ENCODE measurements at places on chromosomes 3 and 15.

- no peak for DNase-seq
Measured at GRCh38 chr15:70672081-70672480, 91.3 kb downstream of the UACA start.

DNA sequence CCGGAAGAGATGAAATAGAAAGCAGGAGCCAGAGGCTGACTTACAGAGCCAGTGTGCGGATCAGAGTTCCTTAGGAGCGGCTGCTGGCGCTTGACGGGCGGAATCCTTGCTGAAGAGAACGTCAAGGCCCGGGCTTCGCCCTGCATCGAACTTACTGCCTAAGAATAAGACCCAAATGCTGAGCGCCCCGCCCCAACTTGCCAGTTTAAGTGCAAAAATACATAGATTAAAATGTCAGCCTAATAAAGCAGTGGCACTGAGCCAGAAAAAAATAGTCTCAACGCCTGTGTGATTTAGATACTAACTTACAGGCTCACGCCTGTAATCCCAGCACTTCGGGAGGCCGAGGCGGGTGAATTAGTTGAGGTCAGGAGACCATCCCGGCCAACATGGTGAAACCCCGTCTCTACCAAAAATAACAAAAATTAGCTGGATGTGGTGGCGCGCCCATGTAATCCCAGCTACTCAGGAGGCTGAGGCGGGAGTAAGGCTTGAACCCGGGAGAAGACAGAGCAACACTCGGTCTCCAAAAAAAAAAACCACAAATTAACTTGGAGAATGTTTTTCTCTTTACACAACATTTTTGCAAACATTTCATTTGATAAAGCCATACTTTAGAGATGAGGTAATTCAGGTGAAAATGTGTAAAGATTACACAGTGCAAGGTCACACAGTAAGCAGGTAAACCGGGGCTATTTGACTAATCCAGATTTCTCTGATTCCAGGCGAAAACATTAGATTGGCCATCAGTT is 1.2 kb upstream of the UBP1 start:
- DNase-seq, result peak; percentile 93

- no peak for DNase-seq
Measured at GRCh38 chr3:155385896-155386625, 92.6 kb upstream of the STRIT1 start.

DNA sequence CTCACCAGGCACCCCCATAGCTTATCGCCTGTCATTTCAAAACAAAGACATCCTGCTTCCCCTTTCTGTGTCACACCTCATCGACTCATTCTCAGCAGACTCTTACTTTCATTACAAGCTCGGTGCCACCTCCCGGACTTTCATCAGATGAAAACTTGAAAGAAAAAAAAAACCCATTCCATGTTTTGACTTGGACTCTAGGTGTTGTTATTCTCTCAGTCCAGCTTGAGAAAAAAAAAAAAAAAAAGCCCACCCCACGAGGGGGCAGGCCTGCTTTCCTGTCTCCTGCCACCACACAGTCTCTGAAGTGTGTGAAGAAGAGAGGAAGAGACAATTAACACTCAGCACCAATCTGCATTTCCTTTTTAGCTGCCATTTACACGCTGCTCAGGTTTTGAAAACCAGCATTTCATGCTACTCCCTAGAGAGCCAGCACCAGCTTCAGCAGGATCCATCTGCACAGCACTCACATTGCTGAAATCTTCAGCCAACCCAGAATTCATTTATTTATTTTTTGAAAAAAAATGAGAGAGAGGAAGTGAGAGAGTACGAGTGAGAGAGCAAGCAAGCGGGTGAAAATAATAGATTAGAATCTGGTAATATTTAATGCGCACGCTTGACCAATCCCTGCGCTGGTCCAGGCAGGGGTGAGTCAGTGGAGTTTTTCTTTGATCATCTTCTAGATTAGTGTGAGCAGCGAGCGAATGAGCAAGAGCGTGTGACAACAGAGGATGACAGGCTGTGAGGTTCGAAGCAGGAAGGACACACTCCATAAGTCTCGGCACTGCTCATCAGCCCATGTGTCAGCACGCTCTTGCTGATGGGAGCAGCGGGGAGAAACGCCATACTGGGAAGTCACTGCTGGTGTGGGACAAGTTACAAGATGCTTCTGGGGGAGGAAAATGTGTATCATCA is 23.5 kb downstream of the ZNF80 start:
- DNase-seq, result no peak

DNA sequence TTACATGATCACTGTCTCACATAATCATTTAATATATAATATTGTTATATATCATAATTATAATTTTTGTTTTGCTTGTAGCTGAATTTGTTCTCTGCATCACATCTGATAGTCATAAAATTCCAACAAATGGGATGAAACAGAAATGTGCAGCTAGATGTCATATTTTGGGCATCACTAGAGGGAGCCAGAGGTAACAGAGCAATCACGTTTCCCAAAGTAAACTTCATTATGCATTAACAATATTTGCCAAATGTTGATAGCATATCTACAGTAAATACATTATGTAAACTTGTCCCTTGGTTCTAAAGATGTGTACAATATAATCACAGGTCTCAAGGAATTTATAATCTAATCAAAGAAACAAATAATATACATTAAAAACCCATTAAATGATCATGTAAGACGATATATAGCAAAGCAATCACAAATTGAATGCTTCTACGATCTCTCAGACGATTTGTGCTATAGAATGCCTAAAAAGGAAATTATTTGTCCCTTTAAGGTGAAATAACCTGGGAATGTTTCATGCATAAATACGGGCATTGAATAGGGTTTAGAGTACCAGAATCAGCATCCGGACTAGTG is 234.2 kb upstream of the MCTP2 start:
- no peak for DNase-seq

DNA sequence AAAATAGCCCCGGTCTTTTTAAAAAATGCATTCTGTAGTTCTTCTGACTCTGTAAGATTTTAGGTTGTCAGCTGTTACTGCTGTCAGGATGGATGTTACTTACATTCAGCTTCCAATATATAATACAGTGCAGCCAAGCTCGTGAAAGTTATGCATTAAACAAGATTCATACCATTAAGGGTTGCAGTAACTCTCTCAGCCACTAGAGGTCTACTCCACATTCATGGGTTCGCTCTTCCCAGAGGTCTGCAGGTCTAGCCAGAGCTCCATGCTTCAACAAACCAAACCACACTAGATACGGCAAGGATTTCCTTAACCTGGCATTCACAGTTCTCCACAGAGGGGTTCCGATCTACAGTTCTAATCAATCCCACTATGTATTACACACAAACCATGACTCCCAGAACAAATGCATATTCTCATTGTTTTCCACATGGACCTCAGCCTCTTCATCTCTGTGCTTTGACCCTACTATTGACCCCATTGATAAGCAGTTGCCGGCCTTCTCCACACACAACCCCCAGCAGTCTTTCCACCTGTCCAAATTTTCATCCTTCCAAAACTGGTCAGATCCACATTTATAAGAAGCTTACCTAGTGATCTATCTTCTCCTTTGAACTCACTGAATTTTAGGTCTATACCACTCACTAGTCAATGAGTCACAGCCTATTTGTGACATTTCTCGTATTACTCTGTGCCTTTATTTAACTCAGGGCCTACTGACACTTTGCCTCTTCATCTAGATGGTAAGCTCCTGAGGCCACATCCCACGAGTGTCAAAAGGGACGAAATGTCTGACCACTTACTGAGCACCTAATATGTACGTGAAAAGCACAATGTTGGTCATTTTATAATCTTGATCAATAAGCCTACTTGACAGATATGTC is 33.7 kb downstream of the RORA start:
- no peak for DNase-seq

GRCh38 chr3:155441506-155441905 is 148.0 kb upstream of the STRIT1 start:
- DNase-seq, result no peak

DNA sequence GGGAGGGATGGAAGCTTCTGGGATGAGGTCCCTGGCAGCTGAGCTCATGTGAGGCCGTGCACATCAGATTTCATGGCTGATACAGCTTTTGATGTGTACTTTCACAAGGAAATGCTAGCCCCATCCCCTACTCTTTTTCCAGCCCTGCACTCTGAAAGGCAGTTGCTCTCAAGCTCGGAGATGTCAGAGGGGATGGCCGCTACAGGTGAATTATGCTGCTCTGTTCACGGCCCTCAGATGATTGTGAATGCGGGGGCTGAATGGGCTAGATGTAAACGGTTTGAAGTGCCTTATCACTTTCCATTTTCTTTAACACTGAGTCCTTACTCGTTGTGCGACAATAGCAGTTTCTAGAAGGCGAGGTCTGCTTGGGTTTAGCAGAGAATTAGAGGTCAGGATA is 88.0 kb upstream of the RASGRF1 start:
- no peak for DNase-seq

DNA sequence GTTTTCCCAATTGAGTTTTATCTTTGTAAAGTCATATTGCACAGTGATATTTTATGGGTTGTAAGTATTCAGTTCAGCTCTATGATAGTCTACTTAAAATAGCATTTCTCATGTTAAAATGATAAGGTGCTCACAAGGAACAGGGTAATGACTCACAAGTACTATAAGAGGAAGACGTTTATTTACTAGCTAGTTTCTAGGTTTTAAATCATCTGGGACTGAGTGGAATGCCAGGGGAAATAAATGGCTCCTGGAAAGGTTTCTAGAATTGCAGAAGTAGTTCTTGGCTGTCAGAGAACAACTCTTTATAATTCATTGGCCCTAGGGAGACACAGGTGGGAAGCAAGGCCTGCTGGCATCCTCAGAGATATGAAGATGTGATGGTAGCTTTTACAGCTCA is 112.8 kb downstream of the CHDH start:
- no peak for DNase-seq

DNA sequence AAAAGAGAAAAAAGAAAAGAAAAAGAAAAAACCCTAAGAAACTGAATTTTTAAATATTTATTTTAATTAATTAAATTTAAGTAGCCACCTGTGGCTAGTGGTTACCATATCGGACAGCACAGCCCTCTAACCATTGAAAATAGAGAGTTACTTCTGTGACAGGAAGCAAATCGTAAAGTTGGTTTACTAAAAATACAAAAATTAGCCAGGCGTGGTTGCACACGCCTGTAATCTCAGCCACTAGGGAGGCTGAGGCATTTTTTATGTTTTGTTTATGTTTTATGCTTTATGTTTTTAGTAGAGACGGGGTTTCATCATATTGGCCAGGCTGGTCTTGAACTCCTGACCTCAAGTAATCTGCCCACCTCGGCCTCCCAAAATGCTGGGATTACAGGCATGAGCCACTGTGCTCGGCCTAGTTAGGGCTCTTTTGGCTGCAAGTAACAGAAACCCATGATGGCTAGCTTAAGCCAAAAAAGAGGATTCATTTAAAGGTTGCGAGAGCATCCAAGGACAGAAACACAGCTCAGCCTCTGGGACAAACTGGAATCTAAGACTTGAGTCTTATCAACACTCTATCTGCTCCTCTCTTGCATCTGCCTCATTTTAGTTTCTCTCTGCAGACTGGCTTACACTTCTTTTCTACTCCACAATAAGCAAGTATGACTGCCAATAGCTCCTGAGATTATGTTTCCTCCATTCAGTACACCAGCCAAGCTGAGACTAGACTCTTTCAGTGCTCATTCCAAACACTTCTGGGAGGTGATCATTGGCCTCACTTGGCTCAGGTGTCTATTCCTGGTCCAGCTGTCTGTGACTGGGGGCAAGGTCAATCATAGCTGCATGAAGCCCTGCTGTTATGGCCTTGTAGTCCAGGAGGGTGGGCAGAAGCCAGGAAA is 6.8 kb upstream of the SKIL start:
- no peak for DNase-seq

DNA sequence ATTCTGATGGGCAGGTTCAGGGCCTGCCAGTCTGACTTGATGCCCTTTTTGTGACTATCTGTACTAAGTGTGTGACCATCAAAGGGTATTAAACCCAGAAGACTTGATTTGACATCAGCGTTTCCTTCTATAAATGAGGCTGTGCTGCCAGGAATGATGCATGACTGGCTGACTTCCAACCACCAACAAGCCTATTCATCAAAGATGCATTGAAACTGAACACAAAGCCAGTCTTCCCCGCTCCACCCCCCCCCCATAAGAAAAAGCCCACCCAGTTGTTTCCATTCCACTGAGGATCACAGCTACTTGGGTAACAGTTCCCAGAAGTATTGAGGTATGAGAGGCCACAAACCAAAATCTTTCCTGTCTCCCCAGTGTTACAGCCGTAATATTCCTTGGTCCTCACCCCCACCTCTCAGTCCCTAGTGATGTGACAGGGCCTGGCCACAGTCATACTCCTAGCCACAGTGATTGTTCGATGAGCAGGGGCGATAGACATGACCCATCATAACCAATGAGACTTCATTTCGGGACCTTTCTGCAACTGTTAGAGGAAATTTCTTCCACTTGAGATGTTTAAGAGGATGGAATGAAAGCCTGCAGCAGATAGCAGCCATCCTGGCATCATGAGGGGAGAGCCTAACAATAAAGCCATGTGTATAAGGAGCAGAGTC is 22.6 kb downstream of the SH3BP5 start:
- no peak for DNase-seq
